ENCODE measurements at places on chromosomes 16 and 17. TPM values are rescaled to one million over a fixed set of nuclear protein-coding genes. Genes with fewer than 3 reads are reported as not detected.

Gene CCL3
- 2.9 TPM for total RNA-seq

Gene CLCN7
- total RNA-seq = 65.8 TPM

DNA sequence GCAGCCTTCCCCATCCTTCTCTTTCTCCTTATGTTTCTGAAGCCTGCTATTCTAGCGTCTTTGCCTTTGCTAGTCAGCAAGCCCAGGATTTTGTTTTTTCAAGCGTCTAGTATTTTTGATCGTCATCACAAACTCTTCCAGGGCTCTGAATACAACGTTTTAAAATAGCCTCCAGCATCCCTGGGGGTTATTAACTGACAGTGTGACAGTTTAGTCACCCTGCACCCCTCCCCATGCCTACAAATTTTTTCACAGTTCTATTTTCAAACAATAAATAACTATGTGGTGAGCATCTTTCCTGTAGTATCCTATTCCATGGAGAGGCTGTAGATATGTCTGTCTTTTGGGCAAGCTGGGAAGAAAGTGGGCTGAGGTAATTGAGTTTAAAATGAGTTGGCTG, 280.9 kb downstream of the MAP2K4 start:
- no peak for DNase-seq
- H3K36me3 ChIP-seq = no peaks in the 10 kb centered on the region
- no peaks in the 10 kb centered on the region for H3K27me3 ChIP-seq
- H3K4me1 ChIP-seq = peaks cover 3% of the 10 kb centered on the region

- DNase-seq = no peak
- H3K4me3 ChIP-seq = no peak overlapping the region
- no peak overlapping the region for H3K27ac ChIP-seq
- H3K36me3 ChIP-seq = no peaks in the 10 kb centered on the region
Measured at GRCh38 chr16:17177959-17178905, 292.5 kb downstream of the XYLT1 start.

GRCh38 chr16:81565321-81566028, 120.9 kb downstream of the CMIP start:
- H3K4me1 ChIP-seq = peaks cover 13% of the 10 kb centered on the region
- no peak for DNase-seq
- no peaks in the 10 kb centered on the region for H3K36me3 ChIP-seq

DNA sequence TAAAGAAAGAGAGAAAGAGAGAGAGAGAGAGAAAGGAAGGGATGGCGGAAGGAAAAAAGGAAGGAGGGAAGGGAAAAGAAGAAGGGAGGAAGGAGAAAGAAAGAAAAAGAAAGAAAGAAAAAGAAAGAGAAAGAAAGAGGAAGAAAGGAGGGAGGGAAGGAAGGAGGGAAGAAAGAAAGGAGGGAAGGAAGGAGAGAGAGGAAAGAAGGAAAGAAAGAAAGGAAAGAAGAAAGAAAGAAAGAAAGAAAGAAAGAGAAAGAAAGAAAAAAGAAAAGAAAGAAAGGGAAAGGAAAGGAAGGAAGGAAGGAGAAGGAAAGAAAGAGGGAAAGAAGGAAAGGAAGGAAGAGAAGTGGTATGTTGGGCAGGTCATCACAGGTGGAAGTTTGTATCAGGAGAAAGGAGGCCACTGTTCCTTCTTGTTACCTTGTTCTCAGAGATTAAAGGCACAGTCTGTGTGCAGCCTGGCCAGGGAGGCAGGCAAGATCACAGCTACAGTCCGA, 19.3 kb downstream of the SLC35G3 start:
- H3K36me3 ChIP-seq = no peaks in the 10 kb centered on the region
- no peak overlapping the region for H3K27ac ChIP-seq
- no peak overlapping the region for H3K4me3 ChIP-seq
- no peaks in the 10 kb centered on the region for H3K4me1 ChIP-seq
- H3K27me3 ChIP-seq = no peaks in the 10 kb centered on the region

GRCh38 chr17:40491486-40491885, 9.9 kb downstream of the TNS4 start:
- no peaks in the 10 kb centered on the region for H3K27me3 ChIP-seq
- H3K4me3 ChIP-seq = no peak overlapping the region
- H3K4me1 ChIP-seq = peaks cover 6% of the 10 kb centered on the region
- no peaks in the 10 kb centered on the region for H3K36me3 ChIP-seq
- H3K27ac ChIP-seq = no peak overlapping the region

- peaks cover 12% of the 10 kb centered on the region for H3K4me1 ChIP-seq
- no peak overlapping the region for H3K4me3 ChIP-seq
- no peaks in the 10 kb centered on the region for H3K27me3 ChIP-seq
Measured at GRCh38 chr17:80364091-80364691, 50.8 kb upstream of the ENDOV start.

DNA sequence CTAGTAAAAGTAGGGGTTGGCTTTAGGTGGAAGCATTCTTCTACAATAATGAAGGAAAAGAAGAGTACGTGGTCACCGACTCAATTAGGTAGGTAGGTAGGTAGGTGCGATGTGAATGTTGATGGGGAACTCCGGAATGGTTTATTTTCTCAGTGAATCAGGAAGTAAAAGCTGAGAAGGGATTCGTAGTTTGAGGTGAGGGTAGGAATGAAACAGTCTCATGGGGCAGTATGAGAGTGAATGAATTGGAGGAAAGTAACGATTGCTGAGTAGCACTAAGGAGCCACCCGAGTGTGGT, 13.9 kb downstream of the PER1 start:
- H3K4me3 ChIP-seq = peak overlapping the region; percentile 0
- DNase-seq = no peak
- H3K4me1 ChIP-seq = no peaks in the 10 kb centered on the region
